ENCODE measurements at places on chromosomes 6 and 20.
A peak's percentile ranks its signal among the peaks of the same experiment; 100 is the strongest.

DNA sequence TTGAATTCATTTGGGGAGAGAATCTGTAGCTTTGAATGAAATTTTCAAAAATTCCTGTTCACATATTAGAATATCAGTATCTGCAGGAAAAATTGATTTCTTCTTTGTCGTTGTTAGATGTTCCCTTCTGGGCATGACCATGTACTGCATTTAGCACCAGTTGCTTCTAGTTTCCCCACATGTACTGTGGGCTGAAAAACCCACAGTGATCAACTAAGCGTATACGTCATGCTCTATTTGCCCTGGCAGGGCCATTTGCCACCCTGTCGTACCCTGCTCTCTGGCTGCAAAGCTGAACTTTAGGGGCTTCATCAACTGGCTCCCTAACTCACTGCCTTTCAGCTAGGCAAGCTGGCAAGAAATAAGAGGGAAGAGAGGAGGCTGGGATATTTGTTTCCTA is 340.7 kb upstream of the TSHZ2 start:
- DNase-seq = no peak

- DNase-seq = peak; percentile 28
Observed at GRCh38 chr6:15329197-15329671, 83.4 kb downstream of the JARID2 start.

DNA sequence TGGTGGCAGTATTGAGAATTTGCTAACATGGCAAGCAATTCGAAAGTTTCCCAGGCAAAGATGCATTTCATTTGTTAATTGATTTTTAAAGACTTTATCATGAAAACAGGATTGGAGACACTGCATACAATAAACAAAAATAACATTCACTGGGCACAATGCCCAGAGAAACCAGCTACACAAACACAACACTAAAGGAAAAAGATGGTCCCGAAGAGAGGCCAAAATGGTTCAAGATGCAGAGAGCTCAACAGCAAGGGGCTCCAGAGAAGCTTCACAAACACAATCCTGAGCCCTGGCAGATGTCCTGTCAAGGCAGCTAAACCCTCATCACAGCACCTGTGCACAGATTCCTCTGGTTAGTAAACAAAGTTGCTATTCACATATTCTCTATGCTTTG is 79.3 kb downstream of the INSM1 start:
- no peak for DNase-seq

DNA sequence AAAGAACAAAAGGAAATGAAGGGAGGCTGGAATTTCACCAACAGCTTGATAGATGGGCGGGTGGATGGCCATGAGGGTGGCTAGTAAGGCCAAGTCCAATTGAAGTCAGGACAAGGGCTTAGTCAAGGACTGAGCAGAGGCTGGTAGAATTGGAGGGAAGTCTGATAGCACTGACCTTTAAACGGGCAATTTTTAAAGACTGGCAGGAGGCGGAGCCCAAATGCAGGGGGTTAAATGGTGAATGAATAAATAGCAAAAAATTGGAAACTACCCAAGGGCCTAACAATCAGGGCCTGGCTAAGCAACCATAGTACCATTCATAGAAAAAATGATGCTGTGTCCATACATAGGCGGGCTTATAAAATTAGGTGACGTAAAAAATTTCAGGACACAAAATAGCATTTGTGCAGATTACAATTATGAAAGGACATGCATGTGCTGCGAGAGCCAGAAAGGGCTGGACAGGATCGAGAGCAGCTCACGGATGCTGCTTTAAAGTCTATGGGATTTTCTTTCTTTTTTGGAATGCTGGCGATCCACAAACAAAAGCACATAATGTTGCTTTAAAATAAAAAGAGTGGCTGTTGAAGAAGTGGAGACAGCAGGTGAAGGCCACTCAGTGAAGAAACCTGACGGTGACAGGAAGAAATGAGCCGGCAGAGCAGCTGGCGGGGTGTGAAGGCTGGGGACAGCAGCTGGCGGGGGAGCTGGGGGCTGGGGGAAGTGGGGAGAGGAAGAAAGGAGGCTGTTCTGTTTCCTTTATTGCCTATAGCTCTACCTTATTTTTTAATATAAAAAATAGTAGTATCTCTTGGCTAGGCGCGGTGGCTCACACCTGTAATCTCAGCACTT is 42.8 kb upstream of the TAF8 start:
- no peak for DNase-seq

GRCh38 chr6:107704347-107705013 is 119.6 kb downstream of the SCML4 start:
- DNase-seq = peak; percentile 11

DNA sequence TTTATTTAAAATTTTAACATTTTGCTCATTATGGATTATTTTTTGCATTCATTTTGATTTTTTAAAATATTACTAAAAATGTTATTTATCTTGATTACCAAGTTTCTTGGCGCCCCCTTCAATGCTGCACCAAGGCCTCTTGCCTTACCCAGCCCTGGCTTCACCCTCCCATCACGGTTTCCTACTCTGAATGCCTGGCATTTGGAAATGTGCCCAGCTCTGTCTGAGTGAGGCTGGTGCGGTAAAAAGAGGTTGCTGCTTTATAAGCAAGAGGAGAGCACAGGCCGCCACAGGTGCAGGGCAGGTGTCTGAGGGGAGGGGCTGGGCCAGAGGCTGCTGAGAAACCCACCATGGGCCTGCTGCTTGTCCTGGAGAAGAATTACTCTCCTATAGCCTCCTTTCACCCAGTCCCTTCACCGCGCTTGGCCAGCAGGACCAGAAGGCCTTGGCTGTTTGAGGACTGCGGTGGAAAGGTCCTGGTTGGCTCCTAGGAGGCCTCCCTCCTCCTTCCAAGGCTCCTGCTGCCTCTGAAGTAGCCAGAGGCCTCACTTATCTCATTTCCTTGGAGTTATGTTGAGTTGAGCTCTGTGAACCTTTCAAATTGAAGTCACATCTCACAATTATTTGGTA is 62.6 kb downstream of the BANF2 start:
- DNase-seq = no peak

GRCh38 chr6:116767715-116768114 is 2.2 kb upstream of the FAM162B start:
- no peak for DNase-seq

DNA sequence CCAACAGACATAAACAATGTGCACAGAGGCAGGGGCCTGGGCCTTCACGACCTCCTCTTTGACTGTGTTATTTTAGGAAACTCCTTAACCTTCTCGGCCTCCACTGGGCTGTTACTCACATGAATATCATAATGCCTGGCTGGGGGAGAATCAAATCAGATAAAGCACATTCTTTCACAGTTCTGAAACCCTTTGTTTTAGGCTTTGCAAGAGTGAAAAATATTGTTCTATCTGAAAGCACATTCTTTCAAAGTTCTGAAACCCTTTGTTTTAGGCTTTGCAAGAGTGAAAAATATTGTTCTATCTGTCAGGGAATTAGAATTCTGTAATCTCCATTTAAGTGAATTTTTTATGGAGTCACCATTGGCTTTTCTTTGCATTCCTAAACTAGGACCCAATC is 50.7 kb upstream of the SYNDIG1 start:
- DNase-seq = no peak

GRCh38 chr20:23049201-23050075 is at the start of gene THBD:
THBD (minus strand) TSS chr20:23049672; CDS start chr20:23049504, 168 bp downstream.
- DNase-seq = peak; percentile 82

GRCh38 chr6:147127587-147127986 is 76.6 kb upstream of the STXBP5 start:
- no peak for DNase-seq

DNA sequence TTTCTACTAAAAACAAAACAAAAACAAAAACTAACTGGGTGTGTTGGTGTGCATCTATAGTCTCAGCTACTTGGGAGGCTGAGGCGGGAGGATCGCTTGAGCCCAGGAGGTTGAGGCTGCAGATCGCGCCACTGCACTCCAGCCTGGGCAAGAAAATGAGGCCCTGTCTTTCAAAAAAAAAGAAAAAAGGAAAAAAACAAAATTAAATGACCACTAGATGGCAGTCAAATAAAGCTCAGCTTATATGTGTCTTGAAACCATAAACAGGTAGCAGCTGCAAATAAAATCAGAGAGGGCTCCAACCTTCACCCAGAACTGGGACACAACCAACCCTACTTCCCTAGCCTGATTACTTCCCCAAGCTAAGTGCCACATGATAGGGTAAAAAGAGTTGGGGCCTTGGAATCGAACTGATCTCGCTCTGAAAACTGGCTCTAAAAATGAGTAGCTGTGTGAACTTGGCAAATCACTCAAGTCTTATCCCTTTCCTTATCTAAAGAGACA is 67.1 kb upstream of the ADGRF4 start:
- peak; percentile 65 for DNase-seq

GRCh38 chr6:4155848-4156466 is 20.6 kb upstream of the ECI2 start:
- DNase-seq = peak; percentile 57

GRCh38 chr20:34052414-34052813 is 58.7 kb downstream of the RALY start:
- no peak for DNase-seq

GRCh38 chr6:61887423-61887822 is 398.6 kb downstream of the KHDRBS2 start:
- DNase-seq = no peak

GRCh38 chr6:72755752-72756151 is 133.9 kb downstream of the KCNQ5 start:
- DNase-seq = no peak

- DNase-seq = no peak
Observed at GRCh38 chr20:602111-602970, 7.8 kb downstream of the TCF15 start.

DNA sequence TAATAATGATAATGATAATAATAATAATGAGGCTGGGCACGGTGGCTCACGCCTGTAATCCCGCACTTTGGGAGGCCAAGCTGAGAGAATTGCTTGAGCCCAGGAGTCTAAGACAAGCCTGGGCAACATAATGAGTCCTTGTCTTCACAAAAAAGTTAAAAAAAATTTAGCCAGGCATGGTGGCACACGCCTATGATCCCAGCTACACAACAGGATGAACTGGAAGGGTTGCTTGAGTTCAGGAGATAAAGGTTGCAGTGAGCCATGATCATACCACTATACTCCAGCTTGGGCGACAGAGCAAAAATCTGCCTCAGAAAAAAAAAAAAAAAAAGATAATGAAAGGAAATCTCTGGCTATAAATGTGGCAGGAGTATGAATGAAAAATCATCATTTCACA is 213.4 kb downstream of the HIVEP2 start:
- no peak for DNase-seq

- DNase-seq = peak; percentile 12
Observed at GRCh38 chr6:41197234-41197633, 3.7 kb downstream of the TREML2 start.

DNA sequence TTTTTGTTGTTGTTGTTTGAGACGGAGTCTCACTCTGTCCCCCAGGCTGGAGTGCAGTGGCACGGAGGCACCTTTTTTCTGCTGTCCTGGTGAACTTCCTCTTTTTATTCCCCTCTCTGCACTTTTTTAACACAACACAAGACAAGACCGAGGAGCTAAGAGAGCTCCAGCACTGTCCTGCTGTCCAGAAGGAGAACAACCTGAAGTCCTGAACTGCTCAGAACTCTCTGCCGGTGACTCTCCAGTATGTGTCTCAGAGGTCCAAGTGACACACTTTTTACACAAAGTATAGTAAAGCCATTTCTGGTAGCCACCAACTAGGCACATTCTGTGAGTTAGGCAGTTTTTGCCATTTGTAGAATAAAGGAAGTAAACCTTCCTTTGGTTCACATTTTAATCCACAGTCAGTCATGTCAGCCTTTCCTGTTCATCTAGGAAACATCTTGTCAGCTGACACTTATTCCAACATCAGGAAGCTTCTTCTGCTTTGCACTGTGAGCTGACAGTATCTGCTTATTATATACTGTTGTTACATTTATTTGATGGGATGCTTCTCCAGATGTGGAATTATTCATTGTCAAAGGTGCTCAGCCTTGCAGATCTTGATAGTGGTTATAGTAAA is 28.1 kb upstream of the TXNDC5 start:
- DNase-seq = peak; percentile 73

DNA sequence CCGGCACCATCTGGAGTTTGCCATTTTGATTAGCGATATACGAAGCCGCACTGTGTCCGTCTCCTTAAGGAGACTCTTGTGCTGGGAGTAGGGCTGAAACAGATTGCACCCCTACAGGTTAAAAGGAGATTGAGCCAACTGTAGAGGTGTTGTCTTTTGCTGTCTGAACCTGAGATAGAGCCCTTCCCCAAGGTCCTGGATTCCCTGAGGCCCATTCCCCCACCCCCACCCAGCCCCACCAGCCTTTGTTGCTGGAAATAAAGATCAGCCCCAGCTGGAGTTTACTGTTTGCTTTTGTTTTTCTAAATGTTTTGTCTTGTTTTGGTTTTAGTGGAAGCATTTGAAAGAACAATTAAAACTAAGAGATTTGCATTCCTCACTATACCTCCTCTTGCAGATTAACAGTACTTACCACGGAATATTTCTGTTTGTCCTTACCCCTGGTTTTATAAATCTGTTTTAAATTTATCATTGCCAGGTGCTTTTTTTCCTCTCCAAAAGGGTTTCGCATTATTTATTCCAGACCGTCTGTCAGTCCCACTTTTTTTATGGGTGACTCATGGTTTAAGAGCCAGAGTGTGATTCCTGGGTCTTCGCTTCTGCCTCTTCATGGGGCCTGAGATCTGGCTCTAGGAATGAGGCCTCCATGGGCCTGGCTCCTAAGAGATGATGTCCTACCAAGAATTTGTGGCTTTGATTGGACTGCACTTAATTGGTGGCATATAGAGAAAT is 169.2 kb downstream of the DTNBP1 start:
- no peak for DNase-seq

- DNase-seq = no peak
Observed at GRCh38 chr6:150005761-150006651, 19.3 kb downstream of the RAET1L start.

- no peak for DNase-seq
Observed at GRCh38 chr6:134205366-134205765, 112.5 kb downstream of the SGK1 start.

DNA sequence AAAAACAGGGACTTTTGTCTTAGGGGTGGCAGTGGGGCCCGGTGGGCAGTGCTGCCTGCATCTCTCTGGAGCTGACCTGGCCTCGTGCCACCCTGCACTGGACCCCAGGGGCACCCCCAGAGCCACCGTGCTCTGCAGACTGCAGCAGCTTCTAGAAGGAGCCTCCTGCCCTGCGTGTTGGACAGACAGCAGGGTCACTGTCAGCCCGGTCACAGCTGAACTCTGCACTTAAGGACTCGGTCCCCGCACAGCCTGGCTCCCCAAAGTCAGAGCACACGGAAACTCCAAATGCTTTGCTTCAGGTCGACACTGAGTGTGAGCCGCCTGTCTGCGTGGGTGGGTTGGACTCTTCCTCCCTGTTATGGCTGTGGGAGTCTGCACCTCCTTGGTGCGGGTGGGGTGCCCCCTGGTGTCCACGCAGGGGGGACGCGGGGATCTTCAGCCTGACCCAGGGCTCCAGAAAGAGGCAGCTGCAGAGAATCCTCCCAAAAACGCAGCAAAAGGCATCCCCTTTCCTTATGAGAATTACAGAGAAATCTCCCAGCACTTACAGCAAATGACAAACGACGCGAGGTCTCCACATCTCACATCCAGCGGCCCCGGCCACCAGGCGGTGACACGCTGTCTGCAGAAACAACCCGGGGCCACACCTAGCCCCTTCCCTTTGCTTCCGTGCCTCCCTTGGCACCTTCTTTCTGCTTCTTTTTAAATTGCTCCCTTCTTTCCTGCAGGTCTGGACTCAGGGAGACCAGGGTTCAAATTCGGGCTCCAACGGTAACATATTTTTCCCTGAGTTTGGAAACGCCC is 36.3 kb upstream of the DACT2 start:
- DNase-seq = peak; percentile 14

GRCh38 chr6:3918469-3918868 is 69.3 kb downstream of the FAM50B start:
- DNase-seq = no peak

- no peak for DNase-seq
Observed at GRCh38 chr20:24456398-24456781, 13.0 kb upstream of the SYNDIG1 start.
